ENCODE measurements at places on chromosomes 1 and 21. TPM values are rescaled to one million over a fixed set of nuclear protein-coding genes. Genes with fewer than 3 reads are reported as not detected.

Gene CGN
- 125 TPM for total RNA-seq

Gene RGL1
- 15.9 TPM for total RNA-seq

Gene PEX11B
- 34.8 TPM for total RNA-seq

Gene KCNH1
- total RNA-seq: 0.81 TPM

Gene FCER1G
- total RNA-seq: 43.9 TPM

Gene PTP4A2
- total RNA-seq: 298 TPM

Gene SIM2
- total RNA-seq: not detected

Gene DNAI4
- total RNA-seq: 14.8 TPM

Gene TNFRSF8
- 0.31 TPM for total RNA-seq

Gene SLFNL1
- 0.82 TPM for total RNA-seq

Gene ASAP3
- total RNA-seq: 37.8 TPM

Gene OR2AK2
- total RNA-seq: not detected

Gene ECM1
- total RNA-seq: 8.8 TPM

Gene NCDN
- total RNA-seq: 11.2 TPM

Gene VASH2
- total RNA-seq: 0.25 TPM

Gene ZSWIM5
- 16.5 TPM for total RNA-seq

Gene LCE3E
- total RNA-seq: not detected

Gene LEPR
- total RNA-seq: 4.6 TPM

Gene CFHR4
- not detected for total RNA-seq

Gene IFI44L
- total RNA-seq: 1.8 TPM

Gene KRTAP19-1
- total RNA-seq: not detected

Gene PLCH2
- 1.9 TPM for total RNA-seq

Gene GJA8
- not detected for total RNA-seq

Gene FGR
- 5.7 TPM for total RNA-seq

Gene NOTCH2NLA
- total RNA-seq: 42.0 TPM

Gene TMPRSS3
- total RNA-seq: 0.35 TPM

Gene LEFTY1
- 60.3 TPM for total RNA-seq

Gene FAM151A
- total RNA-seq: 5.7 TPM

Gene JAM2
- 23.0 TPM for total RNA-seq

Gene SH2D1B
- 1.0 TPM for total RNA-seq

Gene BRINP3
- 48.7 TPM for total RNA-seq

Gene SPRR2F
- not detected for total RNA-seq

Gene HAPLN2
- not detected for total RNA-seq

Gene C1orf115
- 53.2 TPM for total RNA-seq
